ENCODE measurements at places on chromosomes 1 and 21.

DNA sequence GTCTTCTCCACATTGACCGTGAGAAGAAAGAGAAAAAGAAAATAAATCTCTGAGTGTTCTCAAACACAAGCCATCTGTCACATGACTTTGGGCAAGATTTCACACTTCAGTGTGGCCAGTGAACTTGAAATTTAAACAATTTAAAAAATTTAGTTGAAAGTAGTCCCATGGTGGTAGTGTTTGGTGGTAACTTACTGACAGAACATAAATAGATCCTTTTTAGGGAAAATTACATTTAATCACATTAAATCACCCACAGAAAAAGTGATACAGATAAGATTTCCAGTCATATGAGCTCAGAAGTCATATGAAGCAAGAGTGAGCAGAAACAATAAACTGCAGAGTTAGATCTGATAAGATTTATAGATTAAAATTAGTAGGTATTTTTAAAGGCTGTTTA, 31.9 kb upstream of the SGIP1 start:
- no peak for DNase-seq

- DNase-seq: no peak
Observed at GRCh38 chr1:24119489-24119858, 7.5 kb upstream of the MYOM3 start.

GRCh38 chr1:43144237-43144636, 27.9 kb downstream of the EBNA1BP2 start:
- DNase-seq: no peak

GRCh38 chr1:87120779-87121178, 206.3 kb downstream of the HS2ST1 start:
- peak; percentile 57 for DNase-seq

DNA sequence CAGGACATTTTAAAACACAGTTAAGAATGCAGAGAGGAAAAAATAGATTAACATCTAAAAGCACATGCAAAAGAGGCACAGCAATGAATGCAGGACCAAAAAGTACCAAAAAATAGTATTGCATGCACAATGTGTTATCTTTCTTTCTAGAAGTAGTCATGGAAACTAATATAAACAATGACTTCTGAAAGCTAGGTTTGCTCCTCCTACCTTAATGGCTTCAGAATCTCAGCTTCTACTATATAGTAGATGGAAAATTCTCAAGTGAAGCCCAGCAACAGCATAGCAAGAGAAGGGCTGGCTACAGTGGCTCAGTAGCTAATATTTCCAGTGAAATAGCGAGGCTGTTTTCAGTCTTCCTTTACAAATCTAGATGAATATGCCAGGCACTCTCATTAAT, 125.1 kb downstream of the CRB1 start:
- DNase-seq: peak; percentile 74

DNA sequence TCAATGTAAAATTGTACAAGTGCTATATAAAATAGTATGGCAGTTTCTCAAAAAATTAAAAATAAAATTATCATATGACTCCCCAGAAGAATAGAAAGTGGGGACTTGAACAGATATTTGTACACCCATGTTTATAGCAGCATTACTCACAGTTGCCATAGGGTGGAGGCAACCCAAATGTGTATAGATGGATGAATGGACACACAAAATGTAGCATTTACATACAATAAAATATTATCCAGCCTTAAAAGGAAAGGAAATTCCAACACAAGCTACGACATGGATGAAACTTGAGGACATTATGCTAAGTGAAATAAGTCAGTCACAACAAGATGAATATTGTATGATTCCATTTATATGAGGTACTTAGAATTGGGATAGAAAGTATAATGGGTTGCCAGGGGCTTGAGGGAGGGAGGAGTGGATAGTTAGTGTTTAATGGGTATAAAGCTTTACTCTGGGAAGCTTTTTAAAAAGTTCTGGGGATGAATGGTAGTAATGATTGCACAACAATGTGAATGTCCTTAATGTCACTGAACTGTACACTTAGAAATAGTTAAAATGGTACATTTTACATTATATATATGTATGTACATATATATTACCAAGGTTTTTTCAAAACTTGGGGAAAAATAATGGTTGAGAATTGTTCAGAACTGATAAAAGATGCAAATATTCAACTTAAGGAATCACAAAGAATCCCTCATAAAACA, 53.0 kb upstream of the ADORA3 start:
- DNase-seq: no peak

GRCh38 chr1:117335376-117336086, 31.7 kb upstream of the MAN1A2 start:
- DNase-seq: no peak

GRCh38 chr1:34125721-34126380, 39.2 kb downstream of the CSMD2 start:
- no peak for DNase-seq

GRCh38 chr1:38994196-38994595, 3.1 kb downstream of the AKIRIN1 start:
- no peak for DNase-seq
